Dermis blood vessel endothelial cell (primary cell): ENCODE measurements at places on chromosomes 11 and 22.

GRCh38 chr11:127925475-127925874 is 661.9 kb downstream of the ETS1 start:
- no peak for DNase-seq

- no peak for DNase-seq
These were observed 11.3 kb downstream of the ABTB2 start for GRCh38 chr11:34346551-34346950.

DNA sequence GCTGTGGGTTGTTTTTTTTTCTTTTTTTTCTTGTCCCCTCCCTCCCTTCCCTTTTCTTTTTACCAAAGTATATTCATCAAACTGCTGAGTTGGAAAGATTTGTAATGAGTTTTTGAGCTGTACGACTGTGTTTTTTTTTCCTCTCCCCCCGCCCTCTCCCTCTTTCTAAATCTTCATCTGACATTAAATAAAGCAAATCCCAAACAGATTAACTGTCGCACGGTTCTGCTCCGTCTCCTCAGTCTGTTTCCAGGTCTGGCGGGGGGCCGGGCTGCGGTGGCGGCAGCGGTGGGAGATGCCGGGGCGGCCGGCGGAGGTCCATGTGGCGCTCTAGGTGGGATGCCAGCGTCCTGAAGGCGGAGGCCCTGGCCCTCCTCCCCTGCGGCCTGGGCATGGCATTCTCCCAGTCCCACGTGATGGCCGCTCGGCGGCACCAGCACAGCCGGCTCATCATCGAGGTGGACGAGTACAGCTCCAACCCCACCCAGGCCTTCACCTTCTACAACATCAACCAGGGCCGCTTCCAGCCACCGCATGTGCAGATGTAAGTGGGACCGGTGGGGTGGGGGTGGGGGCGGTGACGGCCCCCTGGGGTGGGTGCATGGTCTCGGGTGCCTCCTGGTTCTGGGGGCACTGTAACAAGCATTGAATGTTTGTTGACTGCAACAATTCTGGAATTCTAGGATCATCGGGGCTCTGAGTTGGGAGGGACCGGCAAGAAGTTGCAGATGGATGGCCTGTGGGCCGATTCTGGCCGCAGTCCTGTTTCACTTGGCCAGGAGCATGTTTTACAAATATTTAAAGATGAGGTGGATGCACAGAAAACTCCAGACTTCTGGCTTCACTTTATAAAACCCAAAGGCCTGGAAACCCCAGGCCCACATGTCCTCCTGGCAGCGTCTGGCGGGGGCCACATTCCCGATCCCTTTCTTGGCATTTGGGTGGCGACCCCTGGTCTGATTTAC is 13.1 kb downstream of the MPPED1 start:
- DNase-seq: no peak

- DNase-seq: peak; percentile 4
These were observed 162.6 kb downstream of the KIF18A start for GRCh38 chr11:27945348-27945747.

- no peak for DNase-seq
These were observed 2.4 kb upstream of the SLCO2B1 start for GRCh38 chr11:75148436-75148983.

DNA sequence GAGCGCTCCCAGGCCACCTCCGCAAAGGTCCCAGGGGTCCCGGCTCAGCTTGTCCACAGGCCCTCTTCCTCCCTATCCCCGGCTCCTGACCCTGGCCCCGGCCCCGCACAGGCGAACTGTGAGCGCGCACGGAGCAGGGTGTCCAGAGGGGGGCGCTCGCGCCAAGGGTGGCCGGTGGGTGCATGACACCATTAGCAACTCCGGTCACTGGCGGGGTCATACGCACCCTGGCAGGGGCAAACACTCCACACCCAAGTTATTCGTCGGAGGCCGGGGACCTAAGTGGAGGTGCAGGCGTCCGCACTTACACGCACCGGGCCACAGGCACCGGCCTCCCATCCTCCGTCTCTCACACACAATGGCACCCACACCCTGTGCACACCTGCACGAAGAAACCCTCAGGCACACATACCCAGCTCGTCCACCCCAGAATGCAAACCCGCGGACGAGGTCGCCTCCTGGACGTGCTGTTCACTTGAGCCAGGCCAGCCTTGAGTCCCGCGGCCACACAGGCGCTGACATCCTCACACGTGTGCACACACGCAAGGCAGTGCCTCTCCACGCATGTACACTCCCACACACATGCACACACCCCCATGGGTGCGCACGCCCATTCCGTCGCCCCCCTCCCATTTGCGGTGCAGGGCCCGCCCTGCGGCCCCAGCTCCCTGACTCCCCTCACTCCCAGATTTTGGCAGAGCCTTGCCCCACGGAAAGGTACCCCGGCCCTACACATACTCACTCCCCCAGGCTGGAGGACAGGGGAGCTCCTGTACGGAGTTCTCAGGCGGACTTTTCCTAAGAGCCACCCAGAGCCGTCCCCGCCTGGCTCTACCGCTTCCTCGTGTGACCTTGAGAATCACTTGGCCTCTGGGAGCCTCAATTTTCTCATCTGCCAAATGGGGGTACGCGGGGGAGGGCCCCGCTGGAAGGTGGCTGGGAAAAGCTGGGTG is at the start of gene RASGRP2:
TSS of gene RASGRP2 (minus strand) at position 552 of the 953 bp plus-strand sequence. CDS start 1,276 bp downstream, outside the sequence.
- DNase-seq: peak; percentile 49

DNA sequence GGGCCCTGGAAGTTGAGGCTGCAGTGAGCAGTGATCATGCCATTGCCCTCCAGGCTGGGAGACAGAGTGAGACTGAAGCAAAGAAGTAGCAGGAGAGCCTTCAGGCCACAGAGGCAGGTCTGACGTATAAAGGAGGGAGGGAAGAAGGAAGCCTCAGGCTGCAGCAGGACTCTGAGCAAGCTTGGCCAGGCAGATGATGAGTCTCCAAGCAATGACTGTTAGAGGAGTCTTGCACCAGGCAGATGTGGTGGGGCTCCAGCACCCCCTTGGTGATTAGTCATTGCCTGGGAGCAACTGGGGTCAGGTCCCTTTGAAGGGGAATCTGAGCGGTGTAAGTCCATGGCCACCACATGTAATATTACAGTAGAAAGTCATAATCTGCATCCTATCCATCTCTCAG is 36.6 kb upstream of the NFAM1 start:
- no peak for DNase-seq
